HS-27A (cell line): ENCODE measurements at places on chromosomes 11 and 22.
A peak's percentile ranks its signal among the peaks of the same experiment; 100 is the strongest.

DNA sequence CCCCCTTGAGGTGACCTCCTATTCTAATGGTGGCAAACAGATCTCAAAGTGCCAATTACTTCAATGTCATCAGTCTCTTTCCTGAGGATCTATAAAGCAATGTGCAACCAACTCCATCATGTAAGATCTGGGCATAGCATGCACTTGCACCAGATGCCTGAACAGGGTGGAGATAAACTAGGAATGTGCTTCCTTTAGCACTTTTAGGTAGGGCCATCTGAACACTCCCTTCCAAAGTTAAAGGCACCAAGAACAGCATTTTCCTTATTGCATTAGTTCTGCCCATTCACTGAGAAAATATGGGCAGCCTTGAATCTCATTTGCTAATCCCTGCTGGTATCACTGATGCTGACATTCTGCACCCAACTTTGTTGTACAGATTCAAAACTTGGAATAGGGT lies 112.0 kb downstream of the SGSM3 start:
- DNase-seq: no peak

- DNase-seq: peak; percentile 35
Measured at GRCh38 chr11:43681401-43681942, 934 bp downstream of the HSD17B12 start.

DNA sequence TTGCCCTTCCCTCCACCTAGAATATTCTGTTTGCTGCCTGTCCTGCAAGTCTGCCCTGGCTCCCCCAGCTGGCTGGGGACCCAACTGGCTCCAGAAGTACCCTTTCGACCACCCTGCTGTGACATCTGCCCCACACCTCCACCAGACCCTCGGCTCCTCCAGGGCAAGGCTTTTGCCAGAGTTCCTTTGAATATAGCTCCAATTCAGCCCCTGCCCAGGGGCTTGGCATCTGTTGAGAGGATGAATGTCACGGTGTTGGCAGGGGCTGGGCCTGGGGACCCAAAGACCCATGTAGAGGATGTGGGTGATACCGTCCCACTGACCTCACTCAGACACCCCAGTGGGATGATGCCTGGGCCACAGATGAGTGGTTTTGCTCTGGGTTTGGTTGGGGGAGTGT lies 4.0 kb downstream of the NLRP6 start:
- no peak for DNase-seq

DNA sequence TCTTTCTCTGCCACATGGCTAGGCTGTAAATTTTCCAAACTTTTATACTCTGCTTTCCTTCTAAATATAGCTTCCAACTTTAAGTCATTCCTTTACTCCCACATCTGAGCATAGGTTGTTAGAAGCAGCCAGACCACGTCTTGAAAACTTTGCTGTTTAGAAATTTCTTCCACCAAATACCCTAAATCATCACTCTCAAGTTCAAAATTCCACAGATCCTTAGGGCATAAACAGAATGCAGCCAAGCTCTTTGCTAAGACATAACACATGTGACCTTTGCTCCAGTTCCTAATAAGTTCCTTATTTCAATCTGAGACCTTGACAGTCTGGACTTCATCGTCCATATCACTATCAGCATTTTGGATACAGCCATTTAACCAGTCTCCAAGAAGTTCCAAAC lies 749.9 kb downstream of the METTL15 start:
- no peak for DNase-seq

- DNase-seq: no peak
Measured at GRCh38 chr11:3138178-3139085, 26.7 kb downstream of the OSBPL5 start.

DNA sequence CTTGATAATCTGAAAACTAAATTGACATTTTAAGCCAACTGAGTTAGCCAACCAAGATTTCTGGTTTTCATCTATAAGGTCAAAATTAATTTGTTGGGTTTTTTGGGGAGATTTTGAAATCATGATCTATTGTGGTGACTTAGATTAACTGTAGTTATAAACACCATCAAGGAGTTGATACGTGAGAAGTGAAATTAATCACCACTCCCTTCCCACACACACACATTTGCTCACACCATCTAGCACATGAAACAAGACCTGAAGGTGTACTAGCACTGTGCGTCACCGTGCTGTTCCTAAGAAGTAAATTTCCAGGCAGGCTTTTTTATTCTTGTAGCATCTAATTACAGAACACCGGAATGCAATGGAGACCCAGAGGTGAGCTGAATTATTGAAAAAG lies 2.1 kb downstream of the OR5B21 start:
- no peak for DNase-seq

DNA sequence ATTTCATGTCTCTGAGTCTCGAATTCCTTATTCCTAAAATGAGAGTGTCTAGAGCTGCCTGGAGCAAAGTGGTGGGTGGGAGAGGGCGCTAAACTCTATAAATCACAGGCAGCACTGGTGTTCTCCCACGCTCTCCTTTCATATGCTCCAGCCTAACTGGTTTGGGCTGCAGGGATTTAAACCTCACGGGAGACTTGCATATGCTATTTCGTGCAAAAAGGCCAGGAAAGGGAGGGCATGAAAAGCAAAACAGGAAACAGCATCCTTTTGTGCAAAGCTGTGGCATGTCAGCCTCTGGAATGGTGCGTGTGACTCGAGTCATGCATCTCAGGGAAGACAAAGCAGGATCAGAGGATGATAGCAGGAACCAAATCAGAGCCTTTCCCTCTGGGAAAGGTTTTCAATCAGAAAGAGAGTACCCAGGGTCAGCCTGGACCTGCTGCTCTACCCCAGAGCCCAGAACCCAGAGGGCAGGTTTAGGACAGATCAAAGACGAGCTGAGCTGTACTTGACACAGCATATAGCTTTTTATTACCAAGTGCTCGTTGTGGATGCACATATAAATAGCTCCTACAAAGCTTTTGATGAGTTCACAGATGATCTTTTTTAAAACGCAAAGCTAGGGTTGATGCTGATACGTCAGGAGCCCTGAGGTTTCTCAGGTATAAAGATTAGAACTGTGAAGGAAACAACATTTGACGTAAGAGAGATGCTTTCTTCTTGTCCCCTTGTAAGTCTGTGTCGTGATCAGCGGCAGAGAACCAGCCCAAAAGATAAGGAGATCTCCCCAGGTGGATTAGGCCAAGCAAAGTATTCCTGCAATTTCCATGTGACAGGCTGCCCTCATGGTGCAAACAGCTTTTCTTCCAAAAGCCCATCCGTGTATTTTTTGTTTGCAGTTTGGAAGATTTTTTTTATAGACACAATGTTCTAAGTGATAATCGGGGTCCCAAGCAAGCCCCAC lies 46.2 kb upstream of the YWHAH start:
- no peak for DNase-seq

- no peak for DNase-seq
Measured at GRCh38 chr22:29435236-29436136, 2.9 kb upstream of the RFPL1 start.

DNA sequence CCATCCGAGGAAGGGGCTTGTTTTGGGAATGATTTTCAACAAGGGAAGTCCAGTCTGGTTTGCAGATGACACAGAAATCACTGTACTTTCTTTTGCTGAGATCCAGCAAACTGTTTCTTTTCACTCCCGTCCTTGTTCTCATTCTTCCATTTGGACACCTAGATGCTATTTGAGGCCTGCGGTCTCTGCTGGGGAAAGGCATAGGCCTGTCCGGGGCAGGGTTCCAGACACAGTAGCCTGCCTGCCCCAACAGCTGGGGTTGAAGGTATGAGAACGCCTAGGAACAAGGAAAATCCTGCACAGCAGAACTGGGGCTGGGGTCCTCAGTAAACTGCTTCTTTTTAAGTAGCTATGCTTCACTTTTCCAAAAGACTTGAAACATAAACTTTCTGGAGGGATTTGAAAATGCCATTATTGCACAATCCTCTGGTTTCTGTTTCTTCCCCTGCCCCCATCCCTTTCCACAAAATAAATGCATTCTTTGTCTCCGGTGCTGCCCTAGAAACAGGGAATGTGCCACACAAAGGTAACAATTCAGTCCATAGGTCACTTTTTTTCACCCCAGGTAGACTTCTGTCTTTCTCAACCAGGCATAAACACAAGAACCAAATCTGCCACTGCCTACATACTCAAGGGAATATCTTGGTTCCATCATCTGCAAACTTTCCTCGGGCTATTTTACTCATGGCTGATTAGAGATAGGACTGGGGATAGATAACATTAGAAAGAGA lies 174.8 kb upstream of the MTMR2 start:
- no peak for DNase-seq

GRCh38 chr11:42065199-42065598 lies 605.7 kb upstream of the LRRC4C start:
- no peak for DNase-seq

DNA sequence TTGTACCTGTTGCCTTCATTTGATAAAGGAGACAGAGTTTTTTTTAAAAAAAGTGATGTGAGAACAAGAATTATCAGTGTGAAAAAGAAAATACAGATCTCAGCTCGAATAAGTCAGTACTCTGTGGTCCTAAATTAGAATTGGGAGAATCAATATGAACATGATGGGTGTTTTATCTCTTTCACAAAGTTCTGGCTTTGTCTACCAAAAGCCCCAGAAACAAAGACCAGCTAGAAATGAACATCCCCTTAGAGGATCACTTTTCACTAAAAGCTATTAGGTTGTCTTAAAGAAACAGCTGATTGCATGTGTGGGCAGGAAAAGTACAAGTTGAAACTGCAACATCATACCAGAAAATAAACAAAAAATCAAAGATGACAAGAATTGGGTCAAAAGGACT lies 8.4 kb upstream of the ST14 start:
- DNase-seq: no peak

- no peak for DNase-seq
Measured at GRCh38 chr11:47333886-47334443, 18.5 kb downstream of the MYBPC3 start.

GRCh38 chr22:20024650-20025397 lies 3.9 kb downstream of the TANGO2 start:
- DNase-seq: no peak

- no peak for DNase-seq
Measured at GRCh38 chr11:126083829-126084607, 21.4 kb upstream of the CDON start.

DNA sequence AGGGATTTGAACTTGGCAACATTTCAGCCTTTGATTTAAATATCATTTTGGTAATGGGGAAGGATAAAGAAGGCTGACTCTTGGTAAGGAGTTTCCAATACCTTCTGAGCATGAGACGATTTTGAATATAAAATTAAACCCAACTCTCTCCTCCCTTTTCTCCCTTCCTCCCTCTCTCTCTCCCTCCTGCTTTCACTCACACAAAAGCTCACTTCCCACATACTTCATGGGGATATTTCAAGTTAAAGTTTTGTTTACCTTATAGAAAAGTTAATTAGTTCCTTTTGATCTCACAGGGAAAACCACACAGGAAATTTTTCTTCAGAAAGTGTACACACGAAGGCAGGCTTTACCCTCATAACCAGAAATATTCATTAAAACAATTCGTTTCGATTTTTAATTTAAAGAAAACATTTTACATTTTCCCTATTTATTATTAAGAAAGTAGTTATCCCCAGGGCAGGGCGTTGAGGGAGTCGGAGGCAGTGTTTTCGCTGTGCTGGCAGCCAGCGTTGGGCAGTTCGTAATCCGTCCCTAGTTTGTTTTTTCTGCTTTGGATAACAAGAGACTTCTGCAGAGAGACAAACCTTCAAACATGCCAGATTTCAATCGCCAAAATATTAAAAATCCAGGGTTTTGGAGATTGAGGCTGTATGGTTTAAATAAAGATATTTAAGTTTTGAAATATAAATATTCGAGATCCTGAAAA lies 25.3 kb upstream of the ALX4 start:
- no peak for DNase-seq

DNA sequence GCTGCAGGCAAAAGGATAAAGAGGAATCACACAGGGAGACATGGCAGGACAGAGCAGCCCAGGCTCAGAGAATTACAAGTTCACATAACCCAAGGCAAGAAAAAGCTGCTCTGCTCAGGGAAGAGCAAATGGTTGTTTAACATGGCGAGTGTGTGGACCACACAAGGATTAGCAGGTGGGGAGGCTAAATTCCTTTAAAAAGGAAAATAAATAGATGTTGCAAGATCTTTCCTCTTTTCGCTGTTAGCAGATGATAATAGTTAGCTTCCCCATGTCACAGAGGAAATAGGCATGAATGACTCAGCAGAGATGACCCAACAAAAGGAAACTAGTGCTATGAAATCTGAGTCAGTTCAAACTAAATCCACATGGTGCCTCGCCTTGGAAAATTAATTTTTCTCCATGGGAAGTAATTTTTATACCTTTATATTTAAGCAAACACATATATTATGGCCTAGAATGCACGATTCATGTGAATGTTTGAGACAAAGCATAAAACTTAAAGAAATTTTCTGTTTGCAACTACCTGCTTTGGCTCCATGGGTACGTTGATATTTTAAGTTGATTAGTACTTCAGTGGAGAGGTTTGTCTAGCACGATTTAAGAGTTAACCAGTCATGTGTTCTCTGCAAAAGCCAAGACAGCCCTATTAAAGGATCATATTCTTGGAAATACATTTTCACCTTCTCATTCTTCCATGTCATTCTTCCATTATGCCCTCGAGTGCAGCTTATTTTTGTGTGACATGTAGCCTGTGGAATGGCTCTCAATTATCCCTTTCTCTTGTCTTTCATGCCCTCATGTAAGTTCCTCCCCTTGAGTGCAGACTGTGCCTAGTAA lies 38.5 kb upstream of the FJX1 start:
- no peak for DNase-seq

DNA sequence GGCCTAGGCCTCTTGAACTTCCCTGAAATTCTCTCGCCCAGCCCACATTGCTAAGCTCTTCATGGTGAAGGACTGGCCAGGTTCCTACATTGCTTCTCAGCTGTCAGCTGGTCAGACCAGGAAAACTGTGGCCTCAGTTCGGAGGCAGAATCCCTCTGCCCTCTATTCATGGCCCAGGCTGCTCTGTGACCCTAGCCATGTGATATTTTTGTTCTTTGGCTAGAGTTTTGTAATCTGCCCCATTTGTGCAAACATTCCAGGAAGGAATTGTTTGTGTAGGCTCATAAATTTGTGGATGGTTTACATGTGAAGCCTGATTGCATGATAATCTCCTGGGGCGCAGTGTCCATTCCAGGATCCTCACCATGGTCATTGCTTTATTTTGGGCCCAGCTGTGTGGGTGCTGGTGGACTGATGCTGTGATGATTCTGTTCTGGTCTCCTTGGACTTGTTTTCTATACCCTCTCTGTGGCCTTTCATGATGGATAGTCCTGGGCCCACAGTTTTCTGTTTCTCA lies 149.1 kb upstream of the E2F8 start:
- no peak for DNase-seq

DNA sequence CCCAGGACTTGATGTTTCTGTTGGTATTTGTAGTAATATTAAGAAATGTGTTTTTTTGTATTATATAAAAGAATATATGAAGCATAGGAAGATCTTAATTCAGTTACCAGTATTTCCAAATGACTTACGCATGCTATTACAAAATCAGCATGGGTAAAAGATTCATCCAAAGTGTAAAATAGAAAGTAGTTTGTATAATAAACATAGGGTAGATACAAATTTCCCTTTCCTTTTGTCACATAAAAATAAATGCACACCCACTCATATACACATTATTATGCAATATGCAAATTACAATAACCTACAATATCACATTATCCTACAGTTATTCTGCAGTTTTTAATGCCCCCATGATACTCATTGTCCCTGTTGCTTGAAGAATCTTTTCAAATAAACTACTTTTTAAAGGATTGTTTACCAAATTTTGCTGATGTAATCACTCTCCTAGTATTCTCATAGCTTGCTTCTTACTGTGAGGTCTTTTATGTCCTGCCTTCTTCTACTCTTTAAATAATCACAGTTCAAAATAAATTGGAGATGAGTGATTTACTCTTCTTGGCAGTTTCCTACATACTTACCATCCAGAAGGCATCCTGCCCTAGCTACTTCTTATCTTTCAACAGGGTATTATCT lies 244.0 kb downstream of the CASP12 start:
- DNase-seq: no peak
